ENCODE measurements at places on chromosomes 4 and X.
A peak's percentile ranks its signal among the peaks of the same experiment; 100 is the strongest.

GRCh38 chr4:84530454-84530853 lies 31.4 kb upstream of the NKX6-1 start:
- no peak for DNase-seq

DNA sequence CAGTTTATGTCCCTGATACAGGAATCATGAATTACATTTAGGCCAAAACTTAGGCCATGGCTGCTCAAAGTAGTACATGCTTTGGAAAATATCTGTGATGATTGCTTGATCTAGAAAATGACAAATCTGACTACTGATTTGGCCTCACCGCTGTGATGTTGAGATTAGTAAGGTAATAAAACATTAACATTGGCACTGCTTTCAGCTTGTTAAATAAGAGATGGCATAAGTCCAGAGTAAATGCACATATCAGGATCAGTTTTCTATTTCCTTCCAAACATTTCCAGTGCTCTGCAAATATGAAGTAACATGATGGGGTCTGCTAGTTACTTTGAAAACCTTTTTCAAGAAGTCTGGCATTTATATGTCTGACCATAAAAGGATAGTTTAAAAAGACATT lies 687.3 kb upstream of the ACTRT1 start:
- no peak for DNase-seq

DNA sequence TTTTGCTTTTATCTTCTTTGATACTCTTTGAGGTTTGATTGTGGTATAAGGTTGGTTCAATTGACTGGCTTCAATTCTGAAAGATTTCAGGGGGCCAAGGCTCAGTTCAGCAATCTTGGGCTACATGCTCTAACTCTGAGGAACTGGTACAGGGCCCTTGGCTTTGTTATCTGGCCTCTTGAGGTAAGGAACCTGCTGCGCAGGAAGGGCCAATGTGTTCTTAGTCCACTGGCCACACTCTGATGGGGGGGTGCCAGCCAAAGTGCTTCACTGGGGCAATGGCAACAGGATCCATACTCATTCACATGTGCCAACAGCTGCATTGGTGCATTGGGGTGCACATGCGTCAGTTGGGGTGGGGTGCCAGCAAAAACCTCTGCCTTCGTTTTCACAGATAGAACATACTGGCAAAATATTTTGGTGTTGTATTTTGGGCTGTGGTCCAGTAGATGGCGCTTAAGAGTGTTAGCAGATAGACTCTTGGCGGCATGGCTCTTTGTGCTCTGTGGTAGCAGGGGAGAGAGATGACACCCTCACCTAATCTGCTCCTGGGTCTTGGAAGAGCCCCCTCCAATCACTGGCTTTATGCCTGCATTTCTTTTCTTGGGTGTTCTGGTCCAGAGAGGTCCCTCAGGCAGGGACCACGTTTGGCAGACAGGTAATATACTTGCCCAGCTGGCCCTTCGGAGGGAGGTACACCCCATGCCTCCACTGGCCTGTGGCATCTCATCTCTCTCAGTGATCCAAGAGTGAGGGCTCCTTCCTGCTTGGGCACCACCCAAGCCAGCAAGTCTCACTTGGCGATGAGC lies 42.9 kb downstream of the NDST3 start:
- DNase-seq: no peak

DNA sequence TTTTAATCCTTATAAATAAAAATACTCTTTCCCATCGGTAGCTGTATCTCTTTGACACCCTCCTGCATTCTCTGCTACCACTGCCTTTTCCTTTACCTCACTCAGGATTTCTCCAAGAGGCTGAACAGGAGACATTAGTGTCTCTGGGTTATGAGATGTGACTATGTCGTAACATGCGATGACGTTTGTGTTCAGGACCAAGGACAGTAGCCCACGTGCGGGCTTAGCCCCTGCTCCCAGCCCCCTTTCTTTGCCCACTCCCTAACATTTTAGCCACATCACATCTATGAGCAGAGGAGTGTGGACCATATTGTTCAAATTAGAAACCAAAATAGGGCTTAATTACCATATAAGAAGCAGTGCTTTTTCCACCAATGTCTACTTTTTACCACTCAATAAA lies 369.3 kb downstream of the FBXW7 start:
- no peak for DNase-seq

DNA sequence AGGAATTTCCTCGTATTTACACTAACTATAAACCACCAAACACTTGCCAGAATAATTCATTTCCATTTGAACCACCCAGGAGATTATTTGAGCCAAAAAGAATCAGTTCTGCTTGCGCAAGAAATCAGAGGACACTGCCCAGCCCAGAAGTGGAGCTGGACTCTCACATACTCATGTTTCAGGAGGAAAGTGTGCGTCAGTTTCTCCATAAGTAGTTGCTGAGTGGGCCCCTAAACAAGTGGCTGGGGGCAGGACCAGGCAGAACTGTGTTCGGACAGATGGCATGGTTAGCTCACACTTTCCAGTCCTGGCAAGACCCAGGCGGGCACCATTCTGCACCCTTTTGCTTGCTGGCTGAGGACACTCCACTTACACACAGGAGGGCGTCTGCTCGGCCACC lies 38.8 kb downstream of the BTC start:
- DNase-seq: peak; percentile 26

GRCh38 chrX:32842053-32842452 lies 369.3 kb downstream of the DMD start:
- DNase-seq: no peak

- DNase-seq: no peak
These were observed 79.0 kb downstream of the SOX3 start for GRCh38 chrX:140425712-140426395.

- no peak for DNase-seq
These were observed 106.6 kb downstream of the SHROOM4 start for GRCh38 chrX:50707405-50707804.

GRCh38 chr4:117987464-117987863 lies 46.8 kb upstream of the NDST3 start:
- DNase-seq: no peak

DNA sequence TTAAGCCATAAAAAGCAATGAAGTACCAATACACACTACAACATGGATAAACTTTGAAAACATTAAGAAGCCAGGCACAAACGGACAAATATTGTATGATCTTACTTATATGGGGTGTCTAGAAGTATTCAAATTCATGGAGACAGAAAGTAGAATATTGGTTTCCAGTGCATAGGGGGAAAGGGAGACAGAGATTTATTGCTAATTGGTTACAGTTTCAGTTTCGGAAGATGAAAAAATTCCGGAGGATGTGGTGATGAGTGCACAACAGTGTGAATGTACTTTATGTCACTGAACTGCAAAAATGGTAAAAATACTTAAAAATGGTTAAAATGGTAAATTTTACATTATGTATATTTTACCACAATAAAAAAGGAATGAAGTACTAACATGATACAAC lies 5.1 kb upstream of the PRDX4 start:
- DNase-seq: no peak

GRCh38 chrX:39318506-39319343 lies 517.5 kb downstream of the MID1IP1 start:
- no peak for DNase-seq

DNA sequence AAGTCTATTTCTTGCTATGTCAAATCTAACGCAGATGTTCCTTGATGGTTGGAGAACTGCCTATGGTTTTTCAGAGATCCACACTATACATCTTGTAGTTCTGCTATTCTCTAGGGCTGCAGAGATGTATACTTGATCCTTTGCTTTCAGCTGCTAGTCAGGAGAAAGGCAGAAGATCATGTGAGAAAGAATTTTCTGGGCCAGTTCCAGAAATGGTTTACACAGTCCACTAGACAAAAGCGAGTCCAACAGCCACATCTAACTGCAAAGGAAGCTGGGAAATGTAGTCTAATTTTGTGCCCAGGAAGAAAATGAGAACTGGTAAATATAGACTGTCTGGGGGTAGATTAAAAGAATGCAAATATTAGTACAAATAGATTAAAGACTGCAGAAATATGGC lies 394.3 kb upstream of the SLIT2 start:
- no peak for DNase-seq

GRCh38 chr4:25146076-25146475 lies 14.2 kb downstream of the SEPSECS start:
- no peak for DNase-seq

Data from astrocyte of the cerebellum (primary cell).